ENCODE measurements at places on chromosomes 12 and 14.

DNA sequence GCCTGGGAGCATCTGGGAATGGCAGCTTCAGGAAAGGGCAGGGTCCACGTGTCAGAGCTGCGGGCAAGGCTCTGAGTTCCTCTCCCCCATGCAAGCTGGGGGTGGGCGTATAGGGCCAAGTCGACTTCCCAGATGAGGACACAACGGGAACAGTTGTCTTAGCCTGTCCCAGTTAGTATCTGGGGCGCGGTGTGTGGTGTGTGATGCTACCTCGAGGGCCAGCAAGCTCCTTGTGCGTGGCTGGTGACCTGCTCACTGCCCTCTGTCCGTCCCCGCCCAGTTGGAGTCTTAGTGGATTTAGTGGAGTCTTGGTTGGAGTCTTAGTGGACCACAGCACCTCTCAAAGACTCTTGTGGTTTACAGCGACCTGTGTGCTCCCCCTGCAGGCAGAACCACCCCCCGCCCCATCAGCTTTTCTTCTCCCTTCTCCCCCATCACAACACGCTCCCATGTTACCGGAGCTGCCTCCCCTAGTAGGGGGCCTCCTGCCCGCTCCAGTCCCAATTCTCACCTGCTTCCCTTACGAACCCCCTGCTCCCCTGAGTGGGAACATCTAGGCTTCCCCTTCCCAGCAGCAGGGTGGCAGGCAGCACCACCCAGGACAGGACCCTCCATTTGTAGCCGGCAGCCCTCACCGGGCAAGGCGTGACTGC, 8.7 kb downstream of the ASPG start:
- DNase-seq = no peak

DNA sequence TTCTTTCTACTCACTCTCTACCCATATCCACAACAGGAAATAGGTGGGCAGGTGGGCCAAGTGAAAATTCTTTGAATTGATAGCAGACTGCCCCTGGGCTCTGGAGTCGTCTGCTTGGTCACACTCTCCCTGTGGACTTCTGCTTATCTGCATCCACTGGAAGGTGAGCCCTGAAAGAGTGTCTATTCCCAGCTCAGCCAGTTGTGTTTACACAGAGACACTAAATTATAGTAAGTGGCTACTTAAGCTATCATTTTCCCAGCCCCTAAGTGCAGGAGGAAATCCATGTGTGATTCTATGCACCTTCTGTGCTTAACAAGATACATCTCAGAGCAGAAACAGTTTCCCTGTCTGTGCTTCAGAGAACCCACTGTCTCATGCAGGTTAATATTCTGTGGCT, 338.4 kb downstream of the FUT8 start:
- DNase-seq = peak; percentile 13

- no peak for DNase-seq
Observed at GRCh38 chr14:89392181-89392580, 24.9 kb downstream of the FOXN3 start.

DNA sequence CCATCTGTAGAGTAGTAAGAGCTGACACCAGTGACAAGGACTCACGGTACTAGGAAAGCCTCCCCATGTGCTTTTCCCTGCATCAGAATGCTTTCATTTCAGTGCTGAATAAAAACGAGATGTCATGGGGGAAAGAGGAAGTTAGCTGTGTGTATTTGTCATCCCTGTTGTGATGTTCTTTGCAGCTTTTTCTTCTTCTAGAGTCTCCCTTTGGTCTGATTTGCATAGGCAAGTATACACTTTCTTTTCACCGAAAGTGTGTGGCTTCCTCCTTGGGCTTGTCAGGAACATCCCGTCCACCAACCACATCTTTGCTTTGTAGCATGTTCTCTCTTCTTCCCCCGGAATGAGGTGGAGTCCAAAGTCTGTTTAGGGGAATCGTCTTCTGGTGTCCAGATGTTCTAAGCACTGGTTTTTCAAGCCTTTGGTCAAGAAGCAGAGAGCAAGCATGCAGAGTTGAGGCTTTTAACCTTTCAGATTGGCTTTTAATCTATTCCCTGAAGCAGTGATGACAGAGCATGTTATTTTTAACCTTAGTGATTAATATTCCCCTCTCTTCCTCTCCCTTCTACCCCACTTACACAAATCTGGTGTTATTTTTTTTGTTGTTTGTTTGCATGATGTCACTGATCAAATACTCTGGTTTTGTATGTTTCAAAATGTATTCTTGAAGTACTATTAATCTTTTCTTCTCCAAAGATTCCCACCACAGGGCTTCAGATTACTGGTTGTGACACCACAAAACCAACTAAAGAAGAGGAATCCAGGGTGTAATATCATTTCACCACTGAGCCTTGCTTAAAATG, 163.4 kb downstream of the SAMD4A start:
- no peak for DNase-seq

- DNase-seq = no peak
Observed at GRCh38 chr14:75113932-75114539, 12.8 kb downstream of the NEK9 start.
